ENCODE measurements at places on chromosomes 5 and 9.
A peak's percentile ranks its signal among the peaks of the same experiment; 100 is the strongest.

GRCh38 chr9:110143485-110143884 is 64.5 kb downstream of the C9orf152 start:
- DNase-seq = peak; percentile 31

DNA sequence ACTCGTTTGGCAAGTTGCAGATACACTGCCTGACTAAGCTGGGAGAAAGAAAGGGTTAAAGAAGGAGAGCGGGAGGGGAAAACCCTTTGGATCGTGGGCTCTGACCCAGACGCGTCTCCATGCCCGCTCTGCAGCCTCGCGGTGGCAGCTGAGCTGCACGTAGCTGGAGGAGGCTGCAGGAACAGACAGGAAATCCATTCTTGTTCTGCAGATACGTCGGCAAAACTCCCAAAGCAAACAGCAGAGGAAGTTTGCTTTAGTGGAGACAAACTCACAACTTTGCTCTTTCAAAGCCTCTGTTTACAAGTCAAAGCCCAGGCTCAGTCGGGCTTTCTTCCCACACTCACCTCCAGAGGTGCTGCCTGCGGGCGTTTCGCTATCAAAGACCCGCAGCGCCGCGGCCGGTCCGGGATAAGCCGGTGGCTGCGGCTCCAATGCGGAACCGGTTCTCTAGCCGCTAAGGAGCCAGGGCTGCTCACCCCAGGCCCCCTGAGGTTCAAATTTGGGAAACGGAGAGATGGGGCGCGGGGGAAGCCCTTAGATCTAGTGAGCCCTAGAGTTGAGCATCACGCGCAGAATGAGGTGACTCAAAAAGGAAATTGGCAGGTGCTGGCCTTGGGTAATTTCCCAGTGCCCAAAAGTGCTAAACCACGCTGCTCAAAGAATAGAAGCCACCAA is 60.7 kb downstream of the MAT2B start:
- DNase-seq = peak; percentile 42

DNA sequence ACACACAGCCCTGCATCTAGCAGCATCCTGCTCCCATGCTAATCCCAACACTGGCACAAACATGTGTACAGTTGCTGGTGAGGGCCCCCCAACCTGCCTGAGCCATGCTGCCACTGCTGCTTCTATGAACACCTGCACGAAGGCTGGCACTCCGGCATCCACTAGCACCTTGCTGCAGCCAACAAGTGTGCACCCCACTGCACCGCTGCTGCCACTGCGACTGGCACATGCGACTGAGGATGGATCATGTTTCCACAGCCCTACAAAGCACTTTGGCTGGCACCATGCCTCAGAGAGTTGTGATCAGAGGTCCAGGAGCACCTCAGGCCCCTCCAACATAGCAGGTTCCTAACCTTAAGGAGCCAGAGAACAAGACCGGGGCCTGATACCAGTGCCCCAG is 7.8 kb upstream of the PDCD1LG2 start:
- no peak for DNase-seq

DNA sequence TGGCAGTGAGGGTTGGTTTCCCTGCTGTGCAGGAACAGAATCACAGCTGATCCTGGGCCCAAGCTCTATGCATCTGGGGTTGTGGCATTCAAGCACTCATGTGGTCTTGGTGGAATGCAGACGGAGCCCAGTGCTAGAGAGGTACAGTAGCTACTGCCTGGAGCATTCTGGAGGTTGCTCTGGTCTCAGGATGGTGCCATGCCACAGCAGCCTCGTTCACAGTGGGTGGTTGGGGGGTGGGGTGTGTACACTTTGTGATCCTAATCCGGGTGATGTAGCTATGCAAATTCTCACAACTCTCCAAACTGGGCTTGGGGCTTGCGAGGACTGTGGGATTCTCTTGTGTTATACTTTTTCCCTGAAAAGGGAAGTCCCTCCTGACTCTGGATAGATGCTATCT is 45.2 kb downstream of the FGD3 start:
- no peak for DNase-seq

DNA sequence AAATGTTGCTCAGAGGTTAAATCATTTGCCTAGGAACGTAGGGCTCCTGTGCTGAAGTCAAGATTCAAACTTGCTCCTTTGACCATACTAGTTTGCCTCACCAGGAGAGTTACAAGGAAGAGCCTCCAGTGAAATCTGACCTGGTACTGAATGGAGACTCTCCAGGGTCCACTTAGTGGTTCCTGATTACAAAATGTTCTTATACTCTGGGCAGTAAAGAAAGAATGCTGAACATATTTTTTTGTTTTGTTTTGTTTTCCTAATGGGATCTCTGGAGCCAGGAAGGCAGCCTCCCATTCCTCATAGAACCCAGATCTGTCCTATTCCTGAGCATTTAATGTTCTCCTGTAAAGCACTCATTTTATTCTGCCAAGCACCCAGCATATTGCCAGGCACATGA is 256.5 kb upstream of the CLINT1 start:
- no peak for DNase-seq

GRCh38 chr9:110744715-110745384 is 76.3 kb downstream of the MUSK start:
- no peak for DNase-seq
